ENCODE measurements at places on chromosomes 6 and 20. TPM values are rescaled to one million over a fixed set of nuclear protein-coding genes. Genes with fewer than 3 reads are reported as not detected.
A peak's percentile ranks its signal among the peaks of the same experiment; 100 is the strongest.

DNA sequence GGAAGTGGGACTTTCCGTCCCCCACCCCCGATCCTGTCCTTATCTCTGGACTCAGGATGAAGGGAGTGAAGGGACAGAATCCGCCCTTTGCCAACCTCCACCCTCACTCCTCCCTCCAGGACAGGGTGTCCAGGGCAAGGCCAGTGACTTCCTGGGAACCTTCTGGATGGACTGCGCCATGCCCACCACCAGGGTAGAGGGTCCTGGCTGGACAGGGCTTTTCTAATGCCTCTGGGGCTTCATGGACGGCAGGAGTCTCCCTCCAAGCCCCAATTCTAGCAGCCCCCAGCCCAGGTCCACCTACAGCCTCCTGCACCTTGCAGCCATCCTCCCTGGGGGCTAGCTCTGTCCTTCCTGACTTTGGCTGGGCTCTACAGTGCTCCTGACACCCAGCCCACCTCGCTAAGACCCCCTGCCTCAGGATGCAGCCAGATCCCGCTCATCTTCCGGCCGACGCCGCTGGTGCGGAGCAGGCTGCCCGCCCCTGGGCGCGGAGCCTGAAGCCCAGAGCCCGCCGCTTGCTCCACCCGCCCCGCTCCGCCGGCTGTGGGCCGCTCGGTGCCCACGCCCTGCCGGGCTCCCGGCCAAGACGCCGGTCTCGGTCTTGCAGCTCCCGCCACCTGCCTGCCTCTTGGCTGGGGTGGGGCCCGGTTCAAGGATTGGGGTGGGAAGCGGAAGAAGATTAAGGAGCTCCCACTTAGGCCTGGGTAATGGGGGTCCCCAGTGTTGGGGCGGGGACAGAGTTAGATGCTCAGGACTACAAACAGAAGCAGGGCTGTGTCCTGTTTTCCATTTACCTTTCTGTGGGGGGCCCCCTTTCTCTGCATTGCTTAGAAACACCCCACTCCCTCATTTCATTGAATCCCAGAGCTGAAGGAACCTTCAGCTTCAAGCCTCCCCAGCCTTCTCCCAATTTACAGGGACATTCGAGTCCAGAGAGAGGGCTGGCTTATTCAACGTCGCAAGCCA lies 72.8 kb downstream of the MDGA1 start:
- peak; percentile 77 for DNase-seq

- no peak for DNase-seq
These were observed 63.4 kb downstream of the SYNE1 start for GRCh38 chr6:152573762-152574161.

DNA sequence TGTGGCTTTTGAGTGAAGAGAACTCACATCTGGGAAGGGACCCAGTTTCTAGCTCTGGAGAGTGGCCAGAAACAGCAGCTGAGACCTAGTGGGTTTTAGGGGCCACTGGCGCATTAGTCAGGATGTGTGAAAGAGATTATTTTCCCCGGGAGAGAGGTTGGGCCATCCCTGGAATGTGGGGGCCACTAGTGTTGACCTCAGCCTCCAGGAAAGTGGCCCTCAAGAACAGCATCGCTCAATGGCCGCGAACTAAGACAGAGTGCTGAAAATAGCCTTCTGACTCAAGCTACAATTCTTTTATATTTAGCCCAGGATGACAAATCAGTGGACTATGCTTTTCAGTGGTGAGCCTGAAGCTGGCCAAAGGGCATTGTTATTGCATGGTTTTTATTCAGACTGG lies 210.4 kb upstream of the RNF24 start:
- no peak for DNase-seq

- DNase-seq: no peak
These were observed 57.0 kb upstream of the GNRH2 start for GRCh38 chr20:2986466-2986865.

- DNase-seq: no peak
These were observed 17.0 kb downstream of the CDS2 start for GRCh38 chr20:5143851-5144250.

- DNase-seq: no peak
These were observed 16.3 kb downstream of the ACSS2 start for GRCh38 chr20:34892671-34893070.

DNA sequence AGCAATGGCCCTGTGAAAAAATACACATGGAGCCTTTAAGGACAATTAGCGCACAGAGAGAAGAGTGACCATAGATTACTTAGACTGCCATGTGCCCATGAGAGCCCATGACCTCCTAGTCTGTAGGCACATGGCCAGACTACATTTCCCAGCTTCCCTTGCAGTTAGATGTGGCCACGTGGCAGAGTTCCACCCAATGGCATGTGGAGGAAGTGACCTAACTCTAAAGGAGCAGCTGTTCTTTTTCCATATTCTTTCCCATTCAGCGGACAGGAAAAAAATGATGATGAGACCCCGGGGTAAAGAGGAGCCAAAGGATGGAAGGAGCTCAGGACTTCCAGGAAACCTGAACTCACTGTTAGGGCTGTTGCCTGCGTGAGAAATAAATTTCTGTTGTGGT lies 116.6 kb downstream of the CBLN4 start:
- no peak for DNase-seq

DNA sequence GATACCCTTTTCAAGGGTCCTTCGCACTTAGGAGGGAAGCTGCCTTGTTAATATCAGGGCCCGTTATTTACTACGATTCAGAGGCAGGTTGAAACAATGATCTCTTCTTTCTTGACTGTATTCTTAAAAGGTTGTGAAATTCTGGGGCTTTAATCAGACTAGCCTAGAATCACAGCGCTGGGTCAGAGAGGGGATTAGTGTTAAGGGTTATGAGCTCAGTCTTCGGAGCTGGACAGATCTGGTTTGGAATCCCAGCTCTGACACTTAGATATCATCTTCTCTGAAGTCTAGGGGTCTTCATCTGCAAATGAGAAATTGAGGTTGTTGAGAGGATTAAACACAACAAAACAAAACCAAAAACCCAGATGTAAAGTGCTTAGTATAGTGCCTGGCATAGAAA lies 77.4 kb downstream of the CD83 start:
- no peak for DNase-seq

DNA sequence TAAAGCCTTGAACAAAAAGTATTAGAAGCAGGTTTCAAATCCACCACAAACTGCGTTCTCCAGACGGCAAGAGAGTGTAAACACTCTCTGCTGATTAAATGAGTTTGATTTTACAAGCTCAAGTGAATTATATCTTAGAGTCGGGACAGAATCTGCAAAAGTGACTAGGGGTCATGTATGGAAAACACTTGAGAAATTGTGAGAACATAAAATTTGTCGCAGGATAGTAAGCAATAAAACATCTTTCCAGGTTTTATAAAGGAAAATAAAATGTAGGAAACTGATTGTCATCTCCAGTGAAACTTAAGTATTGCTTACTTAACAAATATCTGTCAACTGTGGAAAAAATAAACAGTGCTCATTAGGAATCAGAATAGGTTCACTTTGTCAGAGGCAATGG lies 374.2 kb downstream of the ARHGAP18 start:
- no peak for DNase-seq

- DNase-seq: no peak
These were observed 11.5 kb downstream of the VGLL2 start for GRCh38 chr6:117276778-117277316.

DNA sequence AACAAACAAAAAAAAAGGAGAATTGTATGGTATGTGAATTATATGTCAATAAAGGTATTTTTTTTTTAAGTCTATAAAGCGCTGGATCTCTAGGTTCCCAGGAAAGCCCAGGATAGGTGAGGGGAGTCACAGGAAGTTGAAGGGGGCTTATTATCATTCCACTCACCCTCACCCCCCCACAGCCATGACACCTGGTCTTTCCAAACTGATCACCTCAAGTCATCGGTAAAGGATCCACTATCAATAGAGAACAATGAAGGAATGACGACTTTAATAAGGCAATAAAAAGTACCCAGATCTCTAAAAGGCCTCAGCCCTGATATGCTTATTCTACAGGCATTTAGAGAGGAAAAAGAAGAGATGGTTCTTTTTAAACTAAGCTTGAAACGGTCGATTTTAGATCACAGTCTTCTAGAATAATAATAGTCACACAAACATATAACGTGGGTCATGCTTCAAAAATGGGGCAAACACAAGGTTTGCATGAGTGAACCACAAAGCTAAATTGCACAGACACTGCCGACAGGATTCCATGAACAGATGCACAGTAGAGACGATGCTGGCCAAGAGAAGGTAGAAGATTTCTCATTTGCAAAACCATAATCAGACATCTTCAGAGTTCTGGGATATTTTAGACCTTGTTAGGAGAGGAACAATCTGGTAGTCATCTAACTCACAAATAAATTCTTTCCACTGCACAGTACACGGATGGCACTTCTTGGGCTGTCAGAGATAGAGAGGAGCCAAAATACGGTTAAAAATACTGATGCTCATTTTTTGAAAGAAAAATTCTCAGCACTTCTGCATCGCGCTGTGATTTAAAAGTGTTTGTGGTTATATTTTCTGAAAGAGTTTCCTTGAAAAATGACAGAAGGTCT lies 21.0 kb downstream of the ZMYND8 start:
- DNase-seq: no peak

DNA sequence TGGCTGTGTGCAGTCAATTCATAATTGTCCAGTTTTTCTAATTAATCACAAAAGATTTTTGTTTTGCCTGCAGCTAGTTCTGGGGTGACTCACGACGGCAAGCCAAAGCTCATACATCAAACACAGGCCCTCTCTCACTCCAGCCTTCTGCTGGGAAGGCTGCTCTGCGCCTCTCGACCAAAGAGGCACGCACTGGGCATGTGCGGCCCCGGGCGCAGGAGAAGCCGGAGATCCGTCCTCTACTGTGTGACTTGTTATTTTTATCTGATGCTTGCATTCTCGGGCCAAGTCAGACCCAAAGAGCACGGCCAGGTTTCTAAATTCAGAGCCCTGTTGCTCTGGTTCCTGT lies 98.5 kb downstream of the TFAP2A start:
- peak; percentile 7 for DNase-seq

GRCh38 chr6:168404560-168404959 lies 36.4 kb upstream of the SMOC2 start:
- no peak for DNase-seq

DNA sequence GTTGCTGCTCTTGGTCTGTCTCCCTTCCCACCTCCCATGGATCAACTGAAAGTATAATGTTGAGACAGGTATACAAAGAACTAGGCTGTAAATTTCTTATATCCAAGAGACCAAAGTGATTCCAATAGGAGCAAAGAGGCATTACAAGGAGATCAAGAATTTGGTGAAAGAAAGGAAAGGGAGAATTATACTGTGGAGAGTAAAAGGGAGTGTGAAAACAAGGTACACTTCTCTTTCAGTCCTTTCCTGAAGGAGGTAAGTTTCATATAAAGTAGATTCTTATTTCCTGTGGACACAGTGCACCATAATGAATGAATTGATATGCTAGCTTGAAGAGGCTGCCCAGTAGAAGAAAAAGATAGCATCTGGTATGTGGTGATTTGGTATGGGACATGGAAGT lies 49.7 kb downstream of the CD2AP start:
- no peak for DNase-seq

- peak; percentile 88 for DNase-seq
These were observed 1.3 kb downstream of the LTB start for GRCh38 chr6:31580807-31581433.

GRCh38 chr6:161265554-161265953 lies 8.3 kb downstream of the AGPAT4 start:
- DNase-seq: no peak

DNA sequence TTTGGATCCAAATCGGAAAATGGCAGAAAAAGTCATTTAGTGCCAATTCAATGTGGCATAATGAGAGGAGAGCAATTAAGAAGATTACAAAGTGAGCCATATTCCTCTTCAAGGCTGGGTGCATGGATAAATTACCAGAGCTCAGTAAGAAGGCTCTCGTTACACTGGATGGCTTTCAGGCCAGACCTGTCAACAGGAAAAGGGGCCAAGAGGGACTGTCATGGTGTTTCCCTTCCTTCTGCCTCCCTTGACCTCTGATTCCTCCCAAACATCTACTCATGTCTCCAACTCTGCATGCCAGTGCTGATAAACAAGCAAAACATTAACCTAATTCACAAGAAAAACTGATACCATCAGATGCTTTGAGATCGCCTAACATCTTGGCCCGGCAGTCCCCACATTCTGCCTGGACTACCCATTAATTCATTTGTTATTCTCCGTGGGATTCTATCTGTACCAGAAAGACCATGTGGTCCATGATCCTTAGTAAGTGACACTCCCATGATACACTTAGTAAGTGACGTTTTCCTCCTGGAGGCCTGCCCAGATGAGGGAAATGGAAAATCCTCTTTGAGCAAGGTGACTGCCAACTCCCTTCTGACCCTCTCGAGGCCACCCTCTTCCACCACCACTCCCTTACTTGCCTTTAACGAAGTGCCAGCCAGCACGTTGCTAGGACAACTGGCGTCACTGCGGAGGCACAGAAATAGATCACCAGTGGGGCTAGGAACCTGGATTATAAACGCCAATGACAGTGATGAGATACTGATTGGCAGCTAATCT lies 239.2 kb downstream of the GMPR start:
- no peak for DNase-seq

DNA sequence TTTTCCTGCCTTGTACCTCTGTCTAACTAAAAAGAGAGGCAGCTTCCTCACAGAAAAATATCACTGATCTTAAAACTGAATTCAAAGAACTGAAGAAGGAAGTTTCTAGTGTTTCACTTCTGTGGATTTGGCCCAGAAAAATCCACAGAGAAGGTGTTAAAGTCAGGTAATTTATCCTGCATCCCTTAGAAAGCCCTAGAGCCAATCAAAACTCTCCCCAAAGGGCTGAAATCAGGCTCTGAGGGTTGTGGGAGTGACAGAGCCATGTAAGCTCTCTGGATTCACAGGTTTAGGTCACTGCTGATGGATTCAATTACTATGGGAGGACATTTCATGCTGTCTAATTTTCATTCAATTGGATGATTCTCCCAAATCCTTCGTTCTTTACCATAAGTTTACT lies 152.3 kb downstream of the OR2B2 start:
- no peak for DNase-seq

GRCh38 chr20:47727909-47728361 lies 57.3 kb downstream of the SULF2 start:
- DNase-seq: no peak

GRCh38 chr6:36374972-36375371 lies 12.5 kb downstream of the ETV7 start:
- no peak for DNase-seq

- DNase-seq: no peak
These were observed 36.3 kb downstream of the BANF2 start for GRCh38 chr20:17735959-17736621.

GRCh38 chr6:24480705-24481104 lies 8.7 kb downstream of the GPLD1 start:
- DNase-seq: no peak

- DNase-seq: no peak
These were observed 52.0 kb downstream of the MAP3K5 start for GRCh38 chr6:136740050-136740974.

SLC26A8 gene
- not detected for total RNA-seq

RNF182 gene
- total RNA-seq: not detected

FILIP1 gene
- total RNA-seq: 12.3 TPM

CST2 gene
- not detected for total RNA-seq

PPP1R16B gene
- 1.8 TPM for total RNA-seq

MAS1 gene
- total RNA-seq: not detected

TBXT gene
- total RNA-seq: not detected

PAK5 gene
- total RNA-seq: not detected

Measured in transverse colon (tissue), 4 donors.